Stimulated activated CD8-positive, alpha-beta memory T cell treated with anti-CD3 and anti-CD28 coated beads, Interleukin-2, amount 100 ng/mL, for 1 hour (primary cell): ENCODE measurements at places on chromosomes 13 and 19.
A peak's percentile ranks its signal among the peaks of the same experiment; 100 is the strongest.

- no peak for DNase-seq
These were observed 182.7 kb upstream of the TSC22D1 start for GRCh38 chr13:44758630-44759383.

- DNase-seq: no peak
These were observed 570.5 kb upstream of the ARGLU1 start for GRCh38 chr13:107138486-107138885.

- no peak for DNase-seq
These were observed 147.9 kb downstream of the KATNAL1 start for GRCh38 chr13:30159446-30159839.

DNA sequence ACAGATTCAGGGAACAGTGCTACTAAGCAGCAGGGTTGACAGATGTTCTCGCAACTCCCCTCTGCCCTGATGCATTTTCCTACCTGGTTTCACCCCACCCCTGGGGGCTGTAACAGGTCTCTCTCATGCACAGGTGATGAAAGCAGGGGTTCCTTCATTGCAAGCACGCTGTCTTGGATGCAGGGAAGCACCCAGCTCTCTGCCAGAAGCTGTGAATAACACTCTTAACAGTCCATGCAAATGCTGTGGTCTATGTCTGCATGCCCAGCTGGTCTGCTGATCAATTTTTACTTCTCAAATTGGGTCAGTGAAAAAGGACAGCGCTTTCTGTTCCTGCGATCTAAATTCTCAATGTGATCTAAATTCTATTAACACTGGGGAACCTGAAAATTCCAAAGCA, 246.3 kb upstream of the TSHZ3 start:
- DNase-seq: no peak

DNA sequence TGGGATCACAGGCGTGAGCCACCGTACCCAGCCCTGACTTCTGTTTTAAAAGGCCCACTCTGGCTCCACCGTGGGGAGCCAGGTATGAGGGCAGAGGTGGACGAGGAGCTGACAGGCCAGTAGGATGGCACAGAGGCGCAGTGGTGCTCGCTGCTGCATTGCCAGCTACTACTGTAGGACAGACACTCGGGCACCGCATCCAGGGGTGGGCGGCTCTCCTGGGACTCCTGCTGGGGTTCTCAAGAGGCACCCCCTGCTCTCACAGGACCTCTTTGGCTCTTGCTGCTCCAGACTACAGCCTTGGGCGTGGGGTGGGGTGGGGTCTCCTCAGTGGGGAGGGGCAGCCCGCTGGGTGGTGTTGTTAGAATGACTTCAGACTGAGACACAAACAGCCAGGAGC, 53.4 kb downstream of the LATS2 start:
- no peak for DNase-seq

GRCh38 chr13:108551674-108552073, 77.7 kb upstream of the MYO16 start:
- DNase-seq: no peak

- no peak for DNase-seq
These were observed 2.8 kb upstream of the ERFL start for GRCh38 chr19:41930926-41931592.

DNA sequence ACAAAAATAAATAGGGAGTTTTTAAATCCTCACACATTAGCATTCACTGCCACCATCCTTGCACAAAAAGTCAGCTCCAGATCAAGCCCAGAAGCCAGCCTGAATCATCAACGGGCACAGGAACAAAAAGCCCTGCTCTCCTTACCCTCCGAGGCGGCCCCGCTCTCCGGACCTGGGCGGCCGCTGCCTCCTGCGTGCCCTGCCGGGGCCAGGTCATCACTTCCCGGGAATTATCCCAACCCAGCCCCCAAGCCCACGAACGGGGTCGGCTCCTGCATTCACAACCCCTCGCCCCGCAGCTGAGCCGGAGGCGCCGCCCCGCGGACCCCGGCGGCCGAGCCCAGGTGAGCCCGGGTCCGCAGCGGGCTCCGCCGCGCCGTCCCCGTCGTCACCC, 754 bp downstream of the DNAJB1 start:
- DNase-seq: no peak

- DNase-seq: no peak
These were observed 73.2 kb upstream of the MLNR start for GRCh38 chr13:49146950-49147355.

DNA sequence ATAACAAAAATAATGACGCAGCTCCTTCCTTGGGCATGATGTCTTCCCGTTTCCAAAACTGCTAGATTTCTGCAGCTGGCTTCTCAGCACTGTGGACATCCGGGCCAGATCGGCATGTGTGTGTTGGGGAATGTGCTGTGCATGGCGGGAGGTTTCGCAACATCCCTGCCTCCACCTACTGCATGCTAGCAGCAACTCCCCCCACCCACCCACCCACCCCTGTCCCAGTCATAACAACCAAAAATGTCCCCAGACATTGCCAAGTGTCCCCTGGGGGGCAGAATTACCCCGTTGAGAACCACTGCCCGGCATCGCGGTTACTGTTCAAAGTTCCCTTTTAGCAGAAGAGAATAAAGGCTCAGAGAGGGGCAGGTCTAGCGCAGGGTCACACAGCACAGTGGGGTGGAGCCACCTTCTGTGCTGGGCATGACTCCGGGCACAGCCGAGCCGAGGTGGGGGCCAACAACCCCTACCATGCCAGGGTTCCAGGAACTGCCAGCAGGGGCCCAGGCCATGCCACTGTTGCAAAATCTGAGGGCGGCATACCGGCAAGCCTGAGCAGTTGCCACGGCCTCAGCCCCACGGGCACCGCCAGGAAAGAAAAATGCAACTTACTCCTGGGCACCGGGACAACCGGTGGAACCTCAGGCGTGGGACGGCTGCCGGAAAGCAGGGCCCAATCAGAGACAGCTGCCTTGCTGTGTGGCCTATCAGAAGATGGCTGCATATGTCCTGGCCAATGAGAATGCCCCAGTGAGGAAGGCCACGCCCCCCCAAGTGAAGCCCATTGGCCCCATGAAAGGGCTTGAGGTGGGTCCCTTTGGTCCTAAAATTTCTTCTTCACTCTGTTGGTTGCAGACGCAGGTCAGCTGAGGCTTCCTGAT, 22.5 kb upstream of the NFIC start:
- DNase-seq: no peak

DNA sequence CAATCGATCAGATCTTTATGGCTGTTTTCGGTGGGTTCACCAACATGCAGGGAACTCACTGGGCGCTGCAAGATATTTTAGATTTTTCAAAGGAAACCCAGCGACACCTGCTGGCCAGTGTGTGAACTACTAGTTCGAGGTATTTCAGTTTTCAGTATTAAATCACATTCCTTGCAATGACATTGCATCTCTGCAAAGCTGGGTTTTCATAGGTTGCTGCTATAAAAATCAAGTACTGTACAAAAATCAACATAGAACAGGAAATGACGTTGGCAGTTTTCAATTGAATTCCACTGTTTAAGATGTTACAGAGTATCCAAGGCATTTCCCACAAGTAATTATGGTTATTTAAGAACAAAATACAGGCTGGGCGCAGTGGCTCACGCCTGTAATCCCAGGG, 17.6 kb downstream of the LIG1 start:
- peak; percentile 48 for DNase-seq

DNA sequence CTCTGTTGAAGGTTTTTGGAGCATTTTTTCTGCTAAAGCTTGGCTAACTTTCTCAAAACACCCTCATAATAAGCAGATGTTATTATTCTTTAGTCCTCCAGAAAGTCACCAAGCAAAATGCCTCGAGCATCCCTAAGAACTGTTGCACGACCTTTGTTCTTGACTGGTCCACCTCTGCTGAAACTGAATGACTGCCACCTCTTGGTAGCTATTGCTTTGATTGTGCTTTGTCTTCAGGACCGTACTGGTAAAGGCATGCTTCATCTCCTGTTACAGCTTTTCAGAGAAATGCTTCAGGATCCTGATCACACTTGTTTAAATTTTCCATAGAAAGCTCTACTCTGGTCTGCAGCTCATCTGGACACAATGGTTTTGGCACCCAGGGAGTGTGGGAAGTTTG, 254.8 kb downstream of the DCT start:
- no peak for DNase-seq

GRCh38 chr19:3278294-3278693, 53.8 kb downstream of the CELF5 start:
- no peak for DNase-seq

DNA sequence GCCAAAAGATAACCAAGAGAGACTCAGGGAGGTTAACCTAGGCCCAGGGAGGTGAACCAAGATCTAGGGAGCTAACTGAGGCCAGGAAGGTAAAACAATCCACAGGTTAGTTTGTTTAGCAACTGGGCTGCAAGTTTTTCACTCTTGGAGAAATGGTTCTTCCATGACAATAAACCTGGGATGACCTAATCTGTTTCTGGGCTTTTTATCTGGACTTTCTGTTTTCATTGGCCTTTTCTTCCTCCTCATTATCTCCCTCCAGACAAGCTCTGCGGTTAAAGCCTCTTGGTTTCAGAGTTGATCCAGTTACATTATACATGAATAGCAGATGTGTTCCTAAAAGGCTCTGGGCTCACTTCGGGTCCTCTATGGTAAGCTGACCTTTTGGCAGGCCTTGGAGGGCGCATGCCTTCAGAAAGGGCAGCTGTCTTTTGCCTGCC, 44.2 kb downstream of the PCDH8 start:
- no peak for DNase-seq

DNA sequence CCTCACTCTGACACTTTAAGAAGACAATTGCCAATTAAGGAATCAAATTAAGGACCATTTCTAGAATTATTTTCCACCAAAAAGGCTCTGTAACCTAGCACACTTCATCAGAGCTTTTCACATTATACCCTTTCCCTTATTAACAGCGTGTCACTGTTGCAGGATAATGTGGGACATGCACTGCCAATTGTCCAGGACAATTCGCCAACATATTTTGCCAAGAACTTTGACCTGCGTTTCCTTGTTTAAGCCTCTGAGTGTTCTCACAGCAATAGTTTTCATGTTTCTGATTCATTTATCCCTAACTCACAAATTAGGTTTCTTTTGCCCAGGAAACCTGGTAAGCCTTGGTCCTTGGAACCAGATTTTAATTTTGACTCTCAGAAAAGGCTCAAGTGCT, 13.3 kb downstream of the COL4A1 start:
- DNase-seq: no peak

DNA sequence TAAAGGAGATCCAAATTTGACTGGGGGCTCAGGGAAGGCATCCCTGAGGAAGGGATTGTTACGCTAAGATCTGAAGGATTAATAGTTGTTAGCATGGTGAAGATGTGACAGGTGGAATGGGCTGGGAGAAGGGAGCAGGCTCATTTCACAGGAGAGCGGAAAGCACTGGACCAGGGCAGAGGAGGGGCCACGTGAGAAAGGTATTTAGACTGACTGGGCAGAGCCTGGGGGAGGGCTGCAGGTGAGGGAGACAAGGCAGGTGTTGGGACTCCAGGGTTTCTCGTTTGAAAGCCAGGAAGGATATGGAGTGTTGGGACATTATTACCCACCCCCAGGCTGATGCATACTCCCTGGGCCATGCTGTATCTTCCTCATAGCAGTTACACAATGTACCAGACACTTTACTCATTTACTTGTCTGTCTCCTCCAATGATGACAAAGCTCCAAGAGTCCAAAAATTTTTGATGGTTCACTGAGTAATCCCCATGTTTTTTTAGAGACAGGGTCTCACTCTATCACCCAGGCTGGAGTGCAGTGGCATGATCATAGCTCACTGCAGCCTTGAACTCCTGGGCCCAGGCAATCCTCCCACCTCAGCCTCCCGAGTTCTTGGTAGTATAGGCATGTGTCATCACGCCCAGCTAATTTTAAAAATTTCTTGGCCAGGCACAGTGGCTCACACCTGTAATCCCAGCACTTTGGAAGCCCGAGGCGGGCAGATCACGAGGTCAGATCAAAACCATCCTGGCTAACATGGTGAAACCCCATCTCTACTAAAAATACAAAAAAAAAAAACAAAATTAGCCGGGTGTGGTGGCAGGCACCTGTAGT, 2.3 kb downstream of the TRAPPC6A start:
- no peak for DNase-seq

GRCh38 chr19:2035590-2035991, 15.5 kb downstream of the MKNK2 start:
- no peak for DNase-seq

DNA sequence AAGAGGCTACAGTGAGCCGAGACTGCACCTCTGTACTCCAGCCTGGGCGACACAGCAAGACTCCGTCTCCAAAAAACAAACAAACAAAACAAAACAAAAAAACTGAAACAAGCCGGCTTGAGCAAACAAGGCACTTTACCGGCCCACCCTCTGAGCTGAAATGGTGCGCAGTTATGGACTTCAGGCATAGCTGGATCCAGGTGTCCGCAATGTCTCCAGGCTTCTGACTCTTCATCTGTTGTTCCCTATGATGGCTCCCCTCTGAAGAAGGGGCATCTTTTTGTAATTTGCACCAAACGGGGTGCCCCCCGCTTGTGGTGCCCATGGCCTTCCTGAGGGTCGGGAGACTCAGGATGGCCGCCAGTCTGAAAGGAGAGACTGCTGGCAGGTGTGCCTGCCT, 6.2 kb downstream of the C2CD4C start:
- no peak for DNase-seq

DNA sequence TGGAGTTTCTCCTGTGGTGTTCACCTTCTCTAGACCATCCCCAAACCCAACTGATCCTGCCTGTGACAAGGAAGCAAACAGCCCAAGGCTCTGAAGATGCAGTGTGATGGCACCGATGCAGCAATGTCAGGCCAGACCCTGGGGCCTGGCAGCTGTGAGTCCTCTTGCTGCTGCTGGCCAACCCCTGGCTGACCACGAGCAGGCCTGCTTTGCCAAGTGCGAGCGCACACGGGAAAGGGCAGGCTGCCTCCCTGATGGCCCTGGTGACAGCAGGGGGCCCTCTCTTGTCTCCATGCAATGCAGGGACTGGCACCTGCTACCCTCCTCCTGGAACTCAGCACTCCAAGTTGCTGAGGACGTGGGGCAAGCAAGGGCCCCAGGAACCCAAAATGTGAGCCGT, 5.4 kb upstream of the VSTM2B start:
- DNase-seq: no peak

DNA sequence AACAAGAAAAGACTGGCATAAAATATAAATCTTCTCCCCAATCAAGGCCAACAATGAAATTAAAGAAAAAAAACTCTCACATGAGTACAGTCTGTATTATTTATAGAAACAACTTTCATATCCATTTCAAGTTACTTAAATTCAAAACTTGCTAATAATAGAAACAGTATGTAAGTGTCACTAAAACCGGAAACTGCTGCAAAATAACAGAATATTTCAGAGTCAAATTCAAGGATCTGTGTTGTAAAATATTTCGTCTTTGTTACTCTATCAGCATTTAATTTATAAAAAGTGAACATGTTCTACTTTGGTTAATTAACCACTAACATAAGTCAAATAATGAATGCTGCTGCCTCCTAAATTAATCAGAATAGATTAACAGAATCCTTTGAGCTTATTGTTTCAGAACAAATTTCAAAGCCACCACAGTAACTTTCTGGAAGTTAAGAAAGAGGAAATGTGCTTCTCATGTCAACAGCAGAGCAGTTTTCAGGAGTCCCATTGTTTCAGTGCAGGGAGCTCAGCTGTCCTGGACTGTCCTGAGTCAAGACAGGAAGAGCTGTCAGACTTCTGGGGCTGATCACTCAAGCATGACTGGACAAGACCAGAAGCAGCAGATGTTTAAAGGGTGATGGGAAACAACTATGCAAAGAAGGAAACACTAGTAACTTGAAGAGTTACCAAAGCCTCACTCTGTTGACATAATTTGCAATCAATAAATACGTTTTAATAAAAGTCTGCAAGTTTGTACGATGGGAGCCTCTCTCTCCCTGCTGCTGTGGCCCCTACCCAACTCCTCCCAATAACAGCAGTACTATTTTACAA, 76.9 kb downstream of the FOXO1 start:
- DNase-seq: no peak

GRCh38 chr19:32406161-32407003, 812 bp downstream of the DPY19L3 start:
- DNase-seq: no peak

- DNase-seq: no peak
These were observed 1.2 kb upstream of the PALM3 start for GRCh38 chr19:14063105-14063504.
